Cortex of kidney (tissue), 1 donor: ENCODE measurements at places on chromosomes 6 and 20.

DNA sequence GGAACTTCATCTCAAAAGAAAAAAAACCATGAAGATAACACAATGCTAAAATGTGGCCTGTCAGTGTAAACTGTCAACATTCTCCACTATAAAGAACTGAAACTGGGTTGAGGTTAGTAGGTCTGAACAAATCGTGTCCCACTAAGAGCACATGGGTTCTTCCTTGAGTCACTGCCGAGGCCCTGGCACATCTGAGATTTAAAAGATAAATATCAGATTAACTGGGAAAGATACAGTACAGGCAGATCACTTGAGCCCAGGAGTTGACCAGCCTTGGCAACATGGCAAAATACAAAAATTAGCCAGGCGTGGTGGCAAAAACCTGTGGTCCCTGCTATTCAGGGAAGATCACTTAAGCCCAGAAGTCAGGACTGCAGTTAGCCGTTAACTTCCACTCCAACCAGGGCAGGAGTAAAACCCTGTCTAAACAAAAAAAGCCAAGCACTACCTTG lies 5.6 kb downstream of the EEF1A1 start:
- DNase-seq = no peak

- DNase-seq = no peak
Measured at GRCh38 chr6:136840276-136841001, 18.0 kb downstream of the PEX7 start.

DNA sequence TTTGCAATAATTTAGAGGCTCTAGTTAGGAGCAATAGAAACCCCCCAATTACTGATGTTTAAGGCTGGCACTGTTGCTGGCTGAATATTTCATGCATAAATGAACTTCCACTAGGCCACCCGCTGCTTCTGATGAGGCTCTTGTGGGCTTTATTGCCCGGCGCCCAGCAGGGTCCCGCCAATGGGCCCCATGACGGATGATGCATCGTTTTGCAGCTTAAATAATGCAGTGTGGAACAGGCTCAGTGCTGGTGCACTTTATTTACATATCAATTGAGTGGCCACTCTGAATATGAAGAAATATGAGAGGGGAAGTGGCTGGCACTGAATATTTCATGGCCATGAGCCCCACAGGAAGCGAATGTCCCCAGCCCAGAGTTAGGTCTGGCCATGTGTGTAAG lies 155.3 kb upstream of the MAFB start:
- DNase-seq = no peak

- no peak for DNase-seq
Measured at GRCh38 chr20:36571564-36572504, 1.6 kb upstream of the TGIF2 start.

DNA sequence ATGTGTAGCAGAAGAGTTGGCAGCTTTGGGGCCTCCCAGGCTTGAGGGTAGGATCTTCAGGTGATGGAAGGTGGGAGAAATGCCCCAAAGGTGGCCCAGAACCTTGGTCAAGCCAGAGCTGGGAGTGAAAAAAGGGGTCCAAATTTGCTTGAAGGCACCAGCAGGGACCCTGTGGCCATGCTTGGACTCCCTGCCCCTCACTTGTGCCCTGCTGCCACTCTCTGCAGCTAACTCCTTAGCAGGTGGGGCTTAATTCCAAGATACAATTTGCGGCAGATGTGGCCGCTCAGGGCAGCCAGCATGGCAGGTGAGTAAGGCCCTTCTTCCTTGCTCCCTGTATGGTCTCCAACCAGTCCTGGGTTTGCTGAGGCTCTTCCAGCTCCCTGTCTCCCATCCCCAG lies 285.0 kb upstream of the RNF24 start:
- DNase-seq = no peak

- DNase-seq = no peak
Measured at GRCh38 chr6:43770372-43771209, 580 bp downstream of the VEGFA start.

- no peak for DNase-seq
Measured at GRCh38 chr6:70857387-70858077, 99.3 kb downstream of the B3GAT2 start.

- no peak for DNase-seq
Measured at GRCh38 chr6:47097092-47097945, 55.2 kb upstream of the ADGRF1 start.

DNA sequence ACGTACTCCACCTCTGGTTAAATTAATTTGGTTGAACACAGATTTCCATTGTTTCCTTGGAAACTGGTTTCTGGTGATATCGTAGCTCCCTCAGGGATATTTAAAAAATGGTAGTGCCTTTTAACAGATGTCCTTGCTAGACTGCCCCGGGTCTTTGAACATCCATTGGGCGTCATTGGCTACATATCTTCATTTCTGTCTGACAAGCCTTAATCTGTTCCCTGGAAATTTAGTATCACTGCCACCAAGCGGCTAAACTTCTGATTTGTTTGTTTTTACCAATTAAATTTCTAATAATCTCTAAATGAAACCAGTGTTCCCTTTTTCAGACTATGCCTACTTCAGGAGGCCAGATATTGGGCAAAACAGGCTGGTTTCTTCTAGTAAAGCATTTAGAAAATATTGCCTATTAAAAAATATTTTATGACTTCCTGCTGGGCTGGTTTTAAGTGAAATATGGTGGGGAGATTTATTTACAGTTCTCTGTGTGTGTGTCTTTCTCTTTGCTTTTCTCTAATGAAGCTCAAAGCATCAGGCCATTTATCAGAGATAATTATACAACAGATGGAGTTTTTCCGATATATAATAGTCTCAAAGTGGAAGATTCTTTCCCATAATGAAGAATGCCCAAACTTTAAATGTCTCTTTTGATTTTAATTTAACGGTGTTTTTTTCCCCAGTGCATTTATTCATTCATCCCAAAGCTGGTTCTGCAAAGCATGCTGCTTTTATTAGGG lies 249.5 kb downstream of the ZFAND3 start:
- DNase-seq = no peak

DNA sequence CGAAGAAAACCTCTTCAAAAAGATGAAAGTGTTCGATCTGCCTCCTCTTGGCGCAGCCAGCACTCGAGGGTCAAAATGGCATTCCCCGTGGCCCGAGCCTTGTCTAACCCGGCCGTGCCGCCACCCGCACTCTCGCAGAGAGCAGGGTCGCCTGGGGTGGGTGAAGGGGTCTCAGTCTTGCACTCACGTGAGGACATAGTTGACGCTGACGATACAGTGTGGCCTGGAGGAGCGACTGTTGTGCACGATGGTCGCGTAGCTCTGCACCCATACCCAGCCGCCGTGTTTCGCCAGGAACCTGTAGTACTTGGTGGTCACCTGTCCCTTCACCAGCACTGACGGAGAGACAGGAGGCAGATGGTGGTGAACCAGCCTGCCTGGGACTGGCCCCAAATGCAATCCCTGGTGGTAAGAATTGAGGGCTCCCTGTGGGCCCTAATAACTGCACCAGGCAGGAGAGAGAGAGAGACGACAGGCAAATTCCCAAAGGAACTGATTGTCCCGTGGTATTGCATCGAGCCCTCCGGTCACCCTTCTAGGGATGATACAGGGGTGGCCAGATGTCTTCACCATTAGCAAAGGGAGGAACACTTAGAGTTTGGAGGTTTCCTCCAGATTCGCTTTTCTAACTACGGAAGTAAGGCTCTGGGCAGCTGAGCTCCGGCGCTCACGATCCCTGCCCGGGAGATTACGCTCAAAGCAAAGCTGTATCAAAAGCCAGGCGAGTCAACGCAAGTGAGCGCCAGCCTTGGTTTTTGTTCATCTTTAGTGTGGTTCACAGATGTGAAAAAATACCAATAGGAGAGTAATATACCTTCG lies 17.4 kb downstream of the SIM1 start:
- DNase-seq = no peak

- no peak for DNase-seq
Measured at GRCh38 chr6:107319906-107320530, 139.3 kb downstream of the PDSS2 start.

GRCh38 chr6:148629592-148630465 lies 117.0 kb upstream of the UST start:
- DNase-seq = no peak
